KBM-7 (cell line): ENCODE measurements at places on chromosomes 2 and 18.

DNA sequence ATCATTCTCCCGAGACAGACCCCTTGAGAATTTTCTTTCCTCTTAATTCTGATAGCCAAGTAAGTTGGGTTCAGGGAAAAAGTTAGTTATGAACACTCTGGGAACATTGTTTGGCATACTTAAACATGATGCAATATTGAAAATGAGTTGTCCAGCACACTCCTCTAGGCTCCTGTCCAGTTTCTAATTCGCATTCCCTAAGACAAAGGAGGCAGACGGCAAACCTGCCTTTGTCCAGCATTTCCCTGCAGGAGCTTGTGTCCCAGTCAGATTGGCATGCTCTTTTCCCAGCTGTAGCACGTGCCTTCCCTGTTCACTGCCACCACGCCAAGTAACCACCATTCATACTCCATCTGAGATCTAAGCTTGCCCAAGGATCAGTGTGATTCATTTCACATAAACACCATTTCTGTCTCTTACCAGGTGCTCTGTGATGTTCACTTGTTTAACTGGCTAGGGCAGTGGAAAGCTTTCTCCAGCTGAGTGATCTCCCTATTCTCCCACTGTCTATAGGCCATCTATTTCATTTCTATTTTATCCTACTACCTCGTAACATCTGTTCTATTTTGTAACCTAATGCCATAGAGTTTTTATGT, 150.0 kb upstream of the EPB41L3 start:
- DNase-seq = no peak

DNA sequence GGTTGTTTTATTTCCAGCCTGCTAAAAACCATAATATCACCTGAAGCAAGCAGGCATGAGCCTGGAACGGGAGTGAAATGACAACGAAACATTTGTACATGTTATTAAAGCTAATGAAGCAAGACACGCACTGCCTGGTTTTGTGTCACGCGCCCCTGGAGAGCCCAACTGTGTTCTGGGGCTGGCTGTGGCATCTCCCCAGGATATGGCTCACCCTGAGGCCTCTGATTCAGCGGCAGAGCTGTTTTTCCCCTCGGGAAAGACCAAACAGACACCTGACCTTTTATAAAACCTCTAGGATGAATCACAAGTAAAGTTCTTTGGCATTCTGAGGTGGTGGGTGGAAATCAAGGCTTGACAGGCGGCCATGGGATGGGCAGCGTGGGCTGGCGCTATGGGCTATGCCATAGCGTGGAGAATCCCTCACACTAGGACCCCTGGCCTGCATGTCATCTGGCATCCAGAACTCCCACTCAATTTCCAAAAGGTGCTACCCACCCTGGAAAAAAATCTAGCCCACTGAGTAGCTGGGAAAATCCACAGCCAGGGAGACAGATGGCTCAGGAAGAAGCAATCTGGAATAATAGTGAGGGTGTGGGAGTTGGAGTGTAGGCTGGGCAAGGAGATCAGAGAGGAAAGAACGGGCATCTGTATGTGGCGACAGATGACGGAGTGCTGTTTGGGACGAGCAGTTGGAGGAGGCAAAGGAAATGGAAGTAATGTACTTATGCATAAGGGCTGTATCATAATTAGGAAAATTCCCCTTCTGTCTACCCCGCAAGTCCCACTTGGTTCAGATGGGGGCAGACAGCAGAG, 262.0 kb downstream of the AFF3 start:
- DNase-seq = no peak

GRCh38 chr2:6959751-6960150, 42.5 kb downstream of the RNF144A start:
- DNase-seq = no peak

DNA sequence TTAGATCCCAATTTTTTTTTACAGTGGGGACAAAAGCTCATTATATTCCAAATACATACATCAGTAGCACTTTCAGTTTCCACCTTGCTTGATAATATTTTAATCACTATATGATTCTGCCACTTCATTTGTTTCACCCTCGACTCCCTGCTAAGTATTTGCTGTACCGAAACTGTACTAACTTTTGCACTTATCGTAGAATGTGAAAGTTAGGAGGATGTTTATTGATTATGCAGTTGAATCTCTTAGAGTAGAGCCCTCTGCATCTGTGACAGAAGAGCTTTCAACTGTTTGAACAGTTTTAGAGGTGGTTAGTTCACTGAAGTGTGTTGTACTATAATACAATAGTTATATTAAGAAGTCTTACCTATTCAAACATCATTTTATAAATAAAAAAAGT, 20.8 kb downstream of the NCOA1 start:
- no peak for DNase-seq

DNA sequence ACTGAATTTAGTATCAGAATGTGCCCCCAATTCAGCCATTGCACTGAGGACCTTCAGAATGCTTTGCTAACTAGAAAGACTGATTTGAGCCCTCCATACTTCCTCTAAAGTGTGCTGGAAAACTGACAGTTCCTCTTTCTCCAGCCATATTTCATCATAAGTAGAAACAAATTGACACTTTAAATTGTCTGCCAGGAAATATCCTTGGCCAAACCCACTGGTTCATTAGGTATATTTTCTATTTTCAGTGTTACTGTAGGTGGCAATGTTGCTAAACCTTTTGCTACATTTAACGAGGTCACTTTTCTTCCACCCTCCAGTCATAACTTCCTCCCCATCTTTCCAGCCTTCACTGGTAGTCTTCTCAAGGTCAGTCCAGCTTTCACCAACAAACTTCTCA, 21.5 kb downstream of the SP5 start:
- DNase-seq = peak; percentile 25

DNA sequence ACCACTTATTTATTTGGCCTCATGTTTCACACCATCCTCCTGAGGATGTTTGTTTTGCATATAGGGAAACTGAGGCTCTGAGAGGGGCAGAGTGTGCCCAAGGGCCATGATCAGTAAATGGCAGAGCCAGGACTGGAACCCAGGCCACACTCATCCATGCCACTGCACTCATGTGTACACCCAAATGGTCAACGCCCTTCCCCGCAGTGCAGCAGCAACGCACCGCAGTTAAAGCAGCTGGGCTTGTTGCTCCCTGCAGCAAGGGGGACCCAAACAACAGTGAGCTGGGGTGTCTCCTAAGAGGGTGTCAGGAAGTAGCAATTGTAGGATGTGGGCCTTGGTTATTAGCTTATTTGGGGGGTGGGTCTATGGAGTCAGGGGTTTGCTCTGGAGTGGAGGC, 36.6 kb downstream of the ZAP70 start:
- DNase-seq = no peak

GRCh38 chr18:21584391-21584790, 16.1 kb downstream of the ESCO1 start:
- DNase-seq = no peak

DNA sequence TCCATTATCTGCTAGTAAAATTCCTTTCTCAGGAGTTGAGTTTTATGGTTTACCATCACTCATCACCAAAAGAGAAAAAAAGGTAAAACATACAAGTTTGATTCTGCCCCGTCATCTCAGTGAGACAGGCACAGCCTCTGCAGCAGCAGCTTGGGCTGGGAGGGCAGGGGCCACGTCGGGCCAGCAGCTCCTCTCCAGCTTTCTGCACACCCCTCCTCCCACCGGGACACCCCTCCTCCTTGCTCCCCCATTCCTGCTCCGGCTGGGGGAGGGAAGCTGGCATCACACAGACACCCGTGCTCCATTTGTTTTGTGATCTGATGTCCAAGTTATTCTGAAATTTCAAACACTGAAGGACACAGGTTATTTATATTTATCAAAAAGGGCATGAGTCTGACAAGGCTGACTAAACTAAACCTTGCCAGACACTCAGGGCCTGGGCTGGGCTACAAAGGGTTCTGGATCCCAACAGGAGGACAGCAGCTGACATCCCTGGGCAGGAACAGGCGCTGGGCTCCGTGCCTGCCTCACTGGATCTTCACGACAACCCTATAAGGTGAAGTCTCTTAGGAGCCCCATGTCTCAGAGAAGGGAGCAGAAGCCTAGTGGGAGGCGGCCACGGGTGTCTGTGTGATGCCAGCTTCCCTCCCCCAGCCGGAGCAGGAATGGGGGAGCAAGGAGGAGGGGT, 71.4 kb downstream of the HDAC4 start:
- DNase-seq = no peak

DNA sequence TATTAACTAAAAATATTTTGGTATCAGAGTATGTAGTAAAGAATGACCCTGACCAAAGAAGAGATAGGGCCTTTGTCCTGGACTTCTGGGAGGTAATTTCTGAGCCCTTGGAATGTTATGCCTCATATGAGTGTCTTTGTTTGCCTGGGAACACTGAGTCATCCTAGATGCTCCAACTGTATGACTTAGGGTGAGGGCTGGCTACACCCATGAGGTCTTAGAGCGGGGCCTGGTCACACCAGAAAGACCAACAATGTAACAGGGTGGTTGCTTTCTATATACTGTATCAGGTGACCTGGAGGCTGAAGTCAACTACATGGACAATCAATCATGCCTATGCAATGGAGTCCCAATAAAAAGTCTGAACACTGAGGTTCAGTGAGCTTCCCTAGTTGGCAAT, 253.1 kb downstream of the MBD2 start:
- DNase-seq = no peak

DNA sequence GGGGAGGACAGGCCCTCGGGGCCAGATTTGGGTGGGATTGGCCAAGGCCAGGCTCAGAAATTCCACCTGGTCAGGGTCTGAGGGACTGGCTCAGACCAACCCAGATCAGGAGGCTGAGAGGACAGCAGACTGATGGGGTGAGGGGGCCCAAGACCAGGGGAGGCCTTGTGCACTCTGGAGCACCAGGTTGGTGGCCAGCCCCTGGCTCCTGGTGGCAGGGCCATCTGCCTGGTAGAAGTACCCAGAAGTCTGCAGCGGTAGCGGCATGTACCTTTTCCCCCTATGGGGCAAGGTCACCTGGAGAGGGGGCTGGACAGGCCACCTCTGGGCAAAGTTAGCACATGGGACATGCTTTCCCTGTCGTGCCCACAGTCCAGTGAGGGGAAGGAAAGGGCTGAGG, 21.2 kb upstream of the ODC1 start:
- DNase-seq = no peak

DNA sequence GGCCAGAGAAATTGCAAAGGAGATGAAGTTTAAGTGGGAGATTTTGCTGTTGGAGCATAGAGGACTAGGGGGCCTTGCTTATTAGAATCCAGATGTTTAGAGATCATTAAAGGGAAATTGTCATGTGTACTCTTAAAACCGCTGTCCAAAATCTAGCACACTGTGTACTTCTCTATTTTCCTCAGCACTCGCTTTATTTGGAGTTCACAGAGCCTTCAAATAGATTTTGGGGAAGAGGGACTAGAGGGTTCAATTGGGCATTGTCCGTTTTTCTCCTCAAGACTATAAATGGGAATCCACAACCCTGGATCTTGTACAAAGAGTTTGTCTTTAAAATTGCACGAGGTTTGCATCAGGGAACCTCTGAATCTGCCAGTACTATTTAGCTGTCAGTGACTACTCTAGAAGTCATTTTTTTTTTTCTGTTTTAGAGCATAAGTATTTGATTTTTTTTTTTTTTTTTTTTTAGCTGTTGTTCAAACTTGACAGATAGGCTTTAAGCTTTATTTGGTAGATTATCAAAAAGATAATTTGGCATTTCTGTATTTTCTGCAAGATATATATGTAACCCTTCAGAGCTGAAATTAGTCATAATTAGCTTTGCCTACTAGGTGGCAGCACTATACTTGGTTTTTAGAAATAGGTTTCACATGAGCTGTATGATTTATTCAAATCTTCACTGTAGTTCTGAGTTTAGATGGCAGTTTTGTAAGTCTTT, 14.2 kb downstream of the PMS1 start:
- DNase-seq = peak; percentile 46
